Glutamatergic neuron (in vitro differentiated cells): ENCODE measurements at places on chromosomes 2 and 18. TPM values are rescaled to one million over a fixed set of nuclear protein-coding genes. Genes with fewer than 3 reads are reported as not detected.

- DNase-seq, result peak; percentile 31
These were observed 37.2 kb upstream of the CFAP36 start for GRCh38 chr2:55482186-55482884.

Gene CCDC68
- not detected for total RNA-seq

DNA sequence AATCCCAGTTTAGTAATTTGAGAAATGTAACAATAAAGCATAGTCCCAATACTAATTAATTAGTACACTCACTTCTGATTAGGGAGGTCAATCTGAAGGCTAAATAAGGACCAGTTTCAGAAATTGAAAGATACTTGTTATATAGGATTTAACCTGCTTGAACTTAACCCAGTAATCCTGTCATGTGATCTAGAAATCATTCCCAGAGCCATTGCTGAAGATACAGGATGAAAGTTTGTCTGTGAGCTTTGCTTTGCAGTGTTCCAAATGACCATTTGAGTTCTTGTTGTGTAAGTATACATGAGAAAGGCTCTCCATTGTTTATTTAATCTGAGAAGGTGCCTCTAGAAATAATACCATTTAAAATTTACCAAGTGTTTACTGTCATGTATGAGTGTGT is 52.2 kb downstream of the GALNT1 start:
- no peak for DNase-seq

GRCh38 chr2:105545730-105546627 is 147.1 kb upstream of the FHL2 start:
- peak; percentile 83 for DNase-seq

DNA sequence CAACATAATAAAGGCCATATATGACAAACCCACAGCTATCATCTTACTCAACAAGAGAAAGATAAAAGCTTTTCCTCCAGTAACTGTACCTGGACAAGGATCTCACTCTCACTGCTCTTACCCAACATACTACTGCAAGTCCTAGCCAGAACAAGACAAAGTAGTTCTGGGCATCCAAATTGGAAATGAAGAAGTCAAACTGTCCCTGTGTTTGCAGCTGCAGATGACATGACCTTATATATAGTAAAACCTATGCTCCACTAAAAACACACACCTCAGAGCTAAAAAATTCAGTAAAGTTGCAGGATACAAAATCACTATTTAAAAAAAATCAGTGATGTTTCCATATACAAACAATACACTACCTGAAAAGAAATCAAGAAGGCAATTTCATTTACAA is 32.2 kb downstream of the USP34 start:
- no peak for DNase-seq

DNA sequence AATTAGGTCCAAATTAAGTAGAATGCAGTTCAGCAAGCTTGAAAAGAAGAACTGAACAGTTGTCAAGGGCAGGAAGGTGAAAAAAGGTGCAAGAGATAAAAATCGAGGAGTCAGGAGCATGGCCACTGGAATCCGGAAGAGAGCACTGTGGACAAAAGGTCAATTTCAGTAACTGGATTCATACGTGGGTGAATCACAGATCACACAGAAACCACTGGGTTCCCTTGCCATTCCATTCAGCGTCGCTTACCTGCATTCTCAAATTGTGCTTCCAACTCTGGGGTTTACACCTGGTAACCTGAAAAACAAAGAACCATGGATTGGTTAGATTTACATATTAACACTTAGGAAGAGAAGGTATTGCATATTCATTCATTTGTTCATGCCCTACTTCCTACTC is 21.6 kb upstream of the LMAN1 start:
- DNase-seq, result no peak

- DNase-seq, result no peak
These were observed 17.7 kb downstream of the RND3 start for GRCh38 chr2:150469706-150470274.

Gene RGPD3
- 0.27 TPM for total RNA-seq

- DNase-seq, result no peak
These were observed 142.6 kb upstream of the ALKAL2 start for GRCh38 chr2:430291-431040.

Gene FOXI3
- 0.34 TPM for total RNA-seq

DNA sequence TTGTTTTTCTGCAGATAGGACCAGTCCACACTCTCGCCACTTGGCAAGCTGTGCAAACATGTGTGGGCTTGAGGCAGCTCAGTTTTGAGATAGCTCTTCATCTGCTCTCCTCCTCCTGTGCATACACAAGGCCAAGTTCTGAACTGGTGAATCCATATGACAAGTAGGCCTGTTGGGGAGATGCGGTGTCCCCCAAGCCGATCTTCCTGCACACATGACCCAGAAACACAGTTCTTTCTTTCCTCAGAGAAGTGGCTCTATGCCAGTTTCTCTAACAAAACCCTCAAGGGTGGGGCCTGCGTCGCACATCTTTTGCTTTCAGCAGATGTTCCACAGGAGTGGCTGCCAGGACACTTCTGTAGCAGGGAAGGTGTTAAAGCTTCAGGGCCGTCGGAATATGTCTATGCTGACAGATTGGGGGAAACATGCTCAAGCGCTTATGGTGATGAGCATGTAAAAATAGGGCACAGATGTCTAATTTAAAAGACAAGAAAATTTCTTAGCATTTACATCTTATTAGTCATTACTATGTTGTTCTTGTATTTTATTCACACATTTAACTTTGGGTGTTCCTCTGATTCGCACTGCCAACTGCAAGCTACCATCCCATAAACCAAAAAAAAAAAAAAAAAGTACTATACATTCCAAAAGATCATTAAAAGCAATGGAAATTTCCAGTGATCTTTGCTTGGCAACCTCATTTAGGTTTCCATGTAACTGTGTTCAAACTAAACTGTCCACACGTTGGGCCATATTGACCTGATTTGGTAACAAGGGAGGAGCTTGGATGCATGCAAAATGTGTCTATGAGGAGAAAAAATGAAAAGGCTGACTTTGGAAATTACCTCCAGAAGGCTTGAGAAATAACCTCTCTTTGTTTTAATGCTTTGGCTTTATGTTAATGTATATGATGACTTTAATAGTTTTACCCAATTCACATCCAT is 1055.5 kb upstream of the KLHL29 start:
- DNase-seq, result peak; percentile 15

- DNase-seq, result no peak
These were observed 633 bp upstream of the ARMC9 start for GRCh38 chr2:231197706-231198290.

DNA sequence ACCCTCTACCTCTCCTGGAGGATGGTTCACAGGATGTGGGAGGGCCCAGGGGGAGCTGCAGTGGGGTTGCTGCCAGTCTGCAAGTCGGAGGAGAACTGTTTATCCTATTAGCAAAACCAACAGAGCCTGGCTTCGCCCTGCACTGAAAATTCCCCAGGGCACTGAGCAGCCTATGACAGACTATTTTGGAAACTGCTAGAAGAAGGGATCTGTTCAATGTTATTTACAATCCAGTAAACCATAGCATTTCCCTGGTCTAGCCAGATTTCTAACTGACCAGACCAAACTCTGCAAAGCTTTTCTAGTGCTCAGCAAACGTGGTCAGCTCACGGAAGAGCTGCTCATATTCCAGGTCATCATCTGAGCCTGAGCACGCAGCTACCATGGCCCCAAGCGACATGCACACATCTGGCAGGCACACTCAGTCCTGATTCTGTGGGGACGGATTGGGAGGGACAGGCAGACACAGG is 64.8 kb upstream of the PID1 start:
- no peak for DNase-seq

Gene DUSP2
- 0.34 TPM for total RNA-seq

DNA sequence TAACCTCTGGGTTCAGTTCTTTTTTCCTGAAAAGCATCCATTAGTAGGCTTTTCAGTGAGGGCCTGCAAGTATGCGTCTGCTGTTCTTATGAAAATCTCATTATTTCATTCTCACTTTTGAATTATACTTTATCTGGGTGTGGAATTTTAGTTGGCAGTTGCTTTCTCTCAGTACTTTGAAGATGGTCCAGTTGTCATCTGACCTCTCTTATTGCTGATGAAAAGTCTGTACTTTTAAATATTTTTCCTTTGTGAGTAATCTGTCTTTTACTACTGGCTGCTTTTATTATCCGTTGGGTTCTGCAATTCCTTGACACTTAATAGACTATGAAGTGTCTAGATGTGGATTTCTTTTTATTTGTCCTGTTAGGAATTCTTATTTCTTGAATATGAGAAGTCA is 307.8 kb downstream of the CYP26B1 start:
- no peak for DNase-seq

- no peak for DNase-seq
These were observed 116.3 kb downstream of the SEPTIN10 start for GRCh38 chr2:109497463-109497862.

Gene PARD6G
- 25.2 TPM for total RNA-seq

DNA sequence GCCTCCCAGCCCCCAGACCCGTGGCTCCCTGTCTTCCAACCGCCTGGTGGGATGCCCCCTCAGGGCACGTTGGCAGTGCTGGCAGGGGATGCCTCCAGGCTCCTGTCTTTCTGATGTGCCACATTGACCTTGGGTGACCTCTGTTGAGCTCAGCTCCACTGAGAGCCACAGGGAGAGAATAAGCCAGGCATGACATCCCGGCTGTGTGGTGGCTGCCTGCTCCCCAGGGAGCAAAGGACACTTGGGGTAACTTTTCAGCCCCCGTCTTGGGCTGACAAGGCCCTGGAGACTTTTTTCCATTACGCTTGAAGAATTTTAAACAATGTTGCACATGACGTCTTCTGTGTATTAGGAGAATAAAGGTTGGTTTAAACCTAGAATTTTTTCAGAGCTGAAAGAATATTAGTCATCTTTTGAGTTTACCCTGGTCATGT is 246.0 kb downstream of the TSN start:
- no peak for DNase-seq

Gene DTNA
- 29.5 TPM for total RNA-seq

GRCh38 chr18:44245019-44245418 is 435.7 kb upstream of the SETBP1 start:
- no peak for DNase-seq

DNA sequence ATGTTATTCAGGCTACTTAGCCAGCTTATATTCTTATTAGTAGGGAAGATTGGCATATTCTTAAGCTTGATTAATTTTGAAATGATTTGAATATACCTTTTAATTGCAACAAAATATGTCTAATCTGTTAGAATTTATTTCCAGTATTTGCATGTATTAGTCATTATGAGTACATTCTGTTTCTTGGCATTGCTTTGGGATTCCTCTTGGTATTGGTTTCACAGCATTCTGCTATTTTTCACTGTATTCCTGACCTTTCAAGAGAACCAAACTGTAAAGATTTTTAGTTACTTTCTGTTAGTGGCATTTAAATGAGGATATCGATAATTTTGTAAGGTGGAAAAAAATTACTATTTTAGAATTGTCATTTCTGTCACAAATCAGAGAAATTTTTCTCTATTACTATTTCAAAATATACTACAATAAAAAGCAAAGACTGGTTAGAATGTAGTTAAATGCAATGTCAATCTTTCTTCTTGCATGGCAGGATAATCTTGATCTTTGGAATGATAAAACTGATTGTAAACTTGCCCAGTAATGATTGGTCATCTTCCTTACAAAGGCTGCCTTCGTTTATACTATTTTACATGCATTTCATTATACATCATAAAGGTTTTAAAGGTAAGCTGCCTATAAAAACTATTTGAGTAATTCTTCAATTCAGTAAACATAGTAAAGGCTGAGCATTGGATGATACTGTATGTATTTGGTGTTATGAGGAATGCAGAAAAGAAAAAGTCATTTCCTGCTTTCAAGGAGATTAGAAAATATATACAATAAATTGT is 86.1 kb downstream of the SLC4A10 start:
- no peak for DNase-seq

Gene LYPD6
- total RNA-seq, result 1.5 TPM

DNA sequence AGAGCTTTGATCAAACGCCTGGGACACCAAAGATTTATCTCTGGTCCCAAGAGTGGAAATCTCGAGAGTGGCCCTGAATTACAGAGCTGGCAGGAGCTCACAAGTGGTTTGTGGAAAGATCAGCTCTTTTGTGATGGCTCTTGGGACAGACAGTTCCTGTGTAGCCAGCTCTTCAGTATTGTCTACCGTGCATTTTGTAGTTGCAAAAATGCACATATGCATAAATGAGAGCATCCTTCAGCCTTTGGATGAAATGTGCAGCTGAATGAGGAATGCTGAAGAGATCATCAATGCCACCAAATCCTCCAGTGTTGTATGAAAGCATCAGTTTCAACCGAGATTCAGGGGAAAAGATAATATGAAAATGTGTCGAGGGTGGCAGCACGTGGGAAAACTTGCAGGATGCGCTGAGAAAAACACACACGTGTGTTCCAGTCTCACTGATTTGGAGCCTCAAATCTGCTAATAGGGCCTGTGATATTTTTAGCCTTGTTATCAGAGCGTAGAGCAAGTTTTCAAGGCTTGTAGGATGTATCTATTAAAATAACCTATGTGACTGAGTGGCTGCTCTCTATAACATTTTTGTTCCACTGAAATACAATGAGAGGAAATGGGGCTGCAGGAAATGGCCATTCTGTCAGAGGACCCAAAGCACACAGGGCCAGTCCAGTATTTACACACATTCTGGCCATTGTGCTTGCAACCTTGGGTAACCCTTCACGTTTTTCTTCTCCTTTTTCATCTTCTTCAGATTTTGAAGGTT is 138.7 kb downstream of the PRKCE start:
- no peak for DNase-seq

- no peak for DNase-seq
These were observed 3.4 kb upstream of the ALPP start for GRCh38 chr2:232375164-232375563.

DNA sequence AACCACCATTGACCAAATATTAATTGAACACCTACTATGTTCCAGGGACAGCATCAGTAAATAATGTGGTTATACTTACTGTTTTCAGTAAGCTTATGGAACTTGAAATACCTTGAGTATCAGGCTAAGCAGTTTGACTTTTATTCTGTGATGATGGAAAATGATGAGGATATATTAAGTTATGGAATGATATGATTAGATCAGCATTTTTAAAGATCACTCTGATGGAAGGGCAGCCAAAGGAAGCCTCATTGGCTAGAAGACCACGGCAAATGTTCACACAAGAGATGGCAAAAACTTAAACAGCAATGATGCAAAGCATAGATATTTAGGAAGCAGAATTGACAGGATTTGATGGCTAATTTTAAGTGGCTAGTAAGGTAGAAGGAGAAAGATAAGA is 266.9 kb upstream of the DPP10 start:
- no peak for DNase-seq

GRCh38 chr2:177675350-177675821 is 282.8 kb downstream of the AGPS start:
- no peak for DNase-seq

DNA sequence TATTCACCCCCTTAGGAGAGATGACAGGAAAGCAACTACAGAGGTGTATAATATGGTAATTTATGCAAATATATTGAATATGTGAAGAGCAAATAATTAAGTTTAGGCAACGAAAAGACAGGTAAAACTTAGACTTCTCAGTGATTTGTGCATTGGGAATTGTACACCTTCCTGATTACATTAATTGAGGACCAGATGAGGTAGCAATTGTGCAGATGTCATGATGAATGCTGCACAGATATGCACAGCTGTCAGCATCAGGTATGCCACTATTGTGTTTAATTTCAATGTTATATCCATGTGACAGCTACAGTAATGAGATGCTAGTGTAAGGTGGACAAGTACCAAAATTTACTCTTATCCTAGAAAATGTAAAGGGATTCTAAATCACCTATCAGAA is 267.2 kb upstream of the FSIP2 start:
- DNase-seq, result no peak
